ENCODE measurements at places on chromosomes 2 and 18. TPM values are rescaled to one million over a fixed set of nuclear protein-coding genes. Genes with fewer than 3 reads are reported as not detected.

- DNase-seq, result no peak
Measured at GRCh38 chr2:8162552-8162951, 519.3 kb upstream of the ID2 start.

GRCh38 chr2:191607096-191607495, 70.8 kb upstream of the NABP1 start:
- DNase-seq, result no peak

GRCh38 chr18:51339856-51340255, 142.4 kb upstream of the MEX3C start:
- DNase-seq, result no peak

GRCh38 chr18:26840965-26841364, 24.5 kb downstream of the AQP4 start:
- DNase-seq, result no peak

- DNase-seq, result no peak
Measured at GRCh38 chr18:34985963-34986362, 55.2 kb upstream of the MAPRE2 start.

DNA sequence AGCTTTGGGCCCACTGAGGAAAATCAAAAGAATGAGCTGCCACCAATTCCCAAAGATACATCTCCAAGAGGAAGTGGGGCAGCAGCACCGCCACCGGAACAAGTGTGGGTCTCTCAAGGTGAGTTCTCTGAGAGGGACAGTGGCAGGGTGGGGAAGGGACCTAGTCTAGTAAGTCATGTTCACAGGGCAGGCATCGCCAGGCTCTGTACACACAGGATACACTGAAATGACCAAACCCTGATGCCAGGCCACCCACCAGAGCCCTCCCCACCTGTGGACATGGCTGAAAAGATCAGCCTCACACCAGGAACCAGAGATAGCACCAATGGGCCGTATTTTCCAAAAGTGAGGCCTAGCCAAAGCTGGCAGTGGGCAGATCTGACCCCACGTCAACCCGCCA, 108.2 kb upstream of the SMAD2 start:
- DNase-seq, result no peak

- DNase-seq, result no peak
Measured at GRCh38 chr2:42124011-42124785, 45.0 kb upstream of the EML4 start.

DNA sequence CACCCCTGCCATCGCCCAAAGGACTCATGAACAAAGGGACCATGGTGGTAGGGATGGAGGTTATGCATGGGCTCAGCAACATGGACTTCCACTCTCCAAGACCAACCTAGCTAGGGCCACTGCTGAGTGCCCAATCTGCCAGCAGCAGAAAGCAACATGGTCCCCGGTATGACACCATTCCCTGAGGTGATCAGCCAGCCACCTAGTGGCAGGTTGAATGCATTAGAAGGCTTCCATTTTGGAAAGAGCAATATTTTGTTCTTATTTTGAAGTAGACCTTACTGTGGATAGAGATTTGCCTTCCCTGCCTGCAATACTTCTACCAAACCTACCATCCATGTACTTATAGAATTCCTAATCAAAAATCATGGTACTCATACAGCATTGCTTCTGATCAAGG, 99.8 kb downstream of the METTL4 start:
- peak; percentile 14 for DNase-seq

DNA sequence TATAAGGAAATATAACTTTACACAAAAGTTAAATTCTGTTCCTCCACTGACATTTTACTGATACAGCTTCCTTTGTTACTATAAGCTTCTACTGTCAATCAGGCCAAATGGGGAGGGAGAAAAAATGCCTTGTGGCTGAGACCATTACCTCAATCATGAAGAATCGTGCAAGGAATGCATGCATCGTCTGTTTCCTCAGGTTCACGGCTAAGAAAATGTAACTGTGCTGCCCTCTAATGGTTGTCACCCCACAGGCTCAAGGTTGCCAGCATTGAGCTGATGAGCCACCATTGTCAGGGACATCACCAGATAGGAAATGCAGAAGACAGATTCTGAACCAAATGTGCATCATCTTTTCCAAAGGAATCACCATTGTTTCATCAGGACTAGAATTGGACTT, 426.9 kb downstream of the CDH2 start:
- peak; percentile 69 for DNase-seq

DNA sequence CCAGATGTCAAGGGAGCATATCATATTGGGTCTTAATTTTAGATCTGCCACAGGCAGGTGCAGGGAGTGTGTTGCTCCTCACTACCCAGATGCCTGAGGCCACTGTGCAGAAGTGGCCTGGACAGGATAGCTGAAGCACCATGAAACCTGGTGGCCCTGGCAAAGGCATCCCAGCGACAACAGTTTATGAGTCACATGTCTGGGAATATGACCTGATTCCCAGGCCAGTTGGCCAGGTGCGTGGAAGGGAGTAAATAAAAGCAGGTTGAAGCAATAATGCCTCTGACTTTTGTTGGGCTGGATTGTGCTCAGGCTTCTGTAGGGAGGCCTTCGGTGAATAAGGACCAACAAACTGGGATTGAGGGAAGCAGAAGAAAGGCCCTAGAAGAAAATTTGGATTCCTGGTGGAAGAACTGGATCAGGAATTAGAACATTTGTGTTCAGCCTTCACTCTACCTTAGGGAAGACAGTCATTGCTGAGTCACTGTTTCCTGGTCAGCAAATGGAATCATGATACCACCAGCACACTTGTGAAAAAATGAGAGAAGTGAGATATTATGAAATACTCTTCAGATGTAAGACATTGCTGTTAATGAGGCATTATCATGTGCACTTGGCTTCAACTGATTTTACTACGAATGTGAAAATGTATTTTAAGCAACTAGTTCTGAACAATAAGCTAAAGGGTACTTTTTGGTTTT, 78.4 kb upstream of the ZNF516 start:
- no peak for DNase-seq

DNA sequence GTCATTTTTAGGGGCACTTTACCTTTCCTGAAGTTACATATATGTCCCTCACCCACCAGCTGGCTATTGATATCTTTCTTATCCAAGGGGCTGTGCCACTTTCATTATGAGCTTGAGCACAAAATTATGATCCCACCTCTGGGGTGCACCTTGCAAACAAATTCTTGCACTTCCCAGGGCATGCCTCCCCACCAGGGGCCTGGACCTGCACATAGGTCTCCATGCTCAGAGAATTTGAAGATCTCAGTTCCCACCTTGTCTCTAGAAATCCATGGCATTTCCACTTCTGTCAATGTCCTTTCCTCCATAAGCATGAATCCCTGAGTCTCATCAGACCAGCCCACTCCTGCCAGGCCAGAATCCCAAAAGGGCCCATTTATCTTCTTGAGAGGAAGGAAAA, 449.1 kb upstream of the REG3G start:
- DNase-seq, result no peak

DNA sequence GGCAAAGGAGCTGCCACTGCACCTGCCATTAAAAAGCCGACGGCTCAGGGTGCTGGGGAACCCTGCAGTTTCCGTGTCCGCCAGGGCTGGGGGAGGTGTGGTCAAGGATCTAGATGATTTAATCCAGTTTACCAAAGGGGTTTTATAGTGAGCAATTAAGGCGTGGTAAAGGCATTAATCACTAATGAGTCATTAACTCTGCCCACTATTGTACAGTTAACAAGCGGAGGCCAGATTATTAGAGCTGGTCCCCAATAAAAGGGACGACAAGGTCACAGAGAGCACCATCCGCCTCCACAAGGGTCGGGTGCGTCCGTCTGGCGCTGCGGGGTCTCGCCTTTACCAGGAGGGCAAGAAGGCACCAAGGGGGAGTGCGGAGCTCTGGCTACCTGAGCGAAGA, 9.6 kb downstream of the RAX start:
- no peak for DNase-seq

DNA sequence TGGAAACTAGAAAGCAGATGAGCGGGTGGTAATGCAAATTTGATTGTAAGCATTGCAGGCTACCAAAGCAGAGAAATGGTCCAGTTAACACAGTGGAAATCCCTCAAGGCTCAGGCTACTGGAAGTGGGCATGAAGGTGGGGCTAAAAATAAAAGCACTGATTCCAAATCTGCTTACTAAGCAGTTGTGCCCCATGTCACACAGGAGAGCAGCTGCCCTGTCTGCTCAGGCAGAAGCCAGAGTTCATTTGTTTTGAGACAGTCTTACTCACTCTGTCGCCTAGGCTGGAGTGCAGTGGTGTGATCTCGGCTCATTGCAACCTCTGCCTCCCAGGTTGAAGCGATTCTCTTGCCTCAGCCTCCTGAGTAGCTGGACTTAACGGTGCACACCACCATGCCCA, 42.5 kb upstream of the TSPYL6 start:
- no peak for DNase-seq

Gene DOK6
- 4.1 TPM for total RNA-seq

- DNase-seq, result no peak
Measured at GRCh38 chr2:5826979-5827655, 134.9 kb downstream of the SOX11 start.

GRCh38 chr2:57936216-57936615, 110.4 kb upstream of the VRK2 start:
- no peak for DNase-seq

- no peak for DNase-seq
Measured at GRCh38 chr2:236638707-236639106, 69.1 kb downstream of the ACKR3 start.

DNA sequence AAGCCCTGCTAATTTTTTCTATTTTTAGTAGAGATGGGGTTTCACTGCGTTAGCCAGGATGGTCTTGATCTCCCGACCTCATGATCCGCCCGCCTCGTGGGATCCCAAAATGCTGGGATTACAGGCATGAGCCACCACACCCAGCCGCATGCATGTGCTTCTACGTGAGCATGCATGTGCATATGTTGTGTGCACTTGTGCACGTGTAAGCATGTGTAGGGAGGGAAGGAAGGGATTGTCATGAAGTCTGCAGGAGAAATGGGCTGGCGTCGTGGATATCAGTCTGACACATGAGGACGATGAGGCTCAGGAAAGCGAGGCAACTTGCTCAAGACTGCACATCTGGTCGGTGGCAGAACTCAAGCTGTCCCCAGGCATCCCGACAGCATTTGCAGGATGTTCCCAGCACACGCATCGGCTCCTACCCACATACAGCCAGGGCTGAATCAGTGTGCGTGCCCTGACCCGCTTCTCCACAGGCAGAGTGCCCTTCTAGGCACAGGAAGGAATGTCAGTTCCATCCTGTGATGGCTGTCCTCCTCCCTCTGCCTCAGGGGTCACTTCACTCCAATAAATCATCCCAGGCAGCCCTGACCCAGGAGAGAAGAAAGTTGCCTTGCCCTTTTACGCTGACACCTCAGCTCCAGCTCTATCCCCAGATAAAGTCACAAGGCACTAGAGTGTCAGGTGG, 49.9 kb upstream of the SLC14A2 start:
- no peak for DNase-seq

Gene RAB6C
- total RNA-seq, result 0.07 TPM

DNA sequence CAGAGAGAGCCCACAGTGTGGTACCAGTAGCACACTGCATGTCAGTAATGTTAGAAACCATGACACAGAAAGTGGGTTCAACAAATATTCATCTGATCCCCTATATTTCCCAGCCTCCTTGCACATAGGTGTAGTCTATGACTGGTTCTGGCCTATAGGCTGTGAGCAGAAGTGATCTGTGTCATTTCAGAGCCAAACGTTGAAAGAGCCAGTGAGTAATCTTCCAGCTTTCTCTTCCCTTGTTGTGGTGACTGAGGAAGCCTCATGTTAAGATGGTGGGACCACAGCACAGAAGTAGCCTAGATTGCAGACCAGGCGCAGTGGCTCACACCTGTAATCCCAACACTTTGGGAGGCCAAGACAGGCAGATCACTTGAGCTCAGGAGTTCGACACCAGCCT, 4.1 kb downstream of the TMEM237 start:
- DNase-seq, result no peak

Gene RNF152
- total RNA-seq, result 2.6 TPM

- DNase-seq, result no peak
Measured at GRCh38 chr2:157920736-157921135, 44.6 kb upstream of the ACVR1 start.

Gene NT5C1B
- total RNA-seq, result not detected

GRCh38 chr2:100806550-100806949, 13.4 kb upstream of the NPAS2 start:
- no peak for DNase-seq

DNA sequence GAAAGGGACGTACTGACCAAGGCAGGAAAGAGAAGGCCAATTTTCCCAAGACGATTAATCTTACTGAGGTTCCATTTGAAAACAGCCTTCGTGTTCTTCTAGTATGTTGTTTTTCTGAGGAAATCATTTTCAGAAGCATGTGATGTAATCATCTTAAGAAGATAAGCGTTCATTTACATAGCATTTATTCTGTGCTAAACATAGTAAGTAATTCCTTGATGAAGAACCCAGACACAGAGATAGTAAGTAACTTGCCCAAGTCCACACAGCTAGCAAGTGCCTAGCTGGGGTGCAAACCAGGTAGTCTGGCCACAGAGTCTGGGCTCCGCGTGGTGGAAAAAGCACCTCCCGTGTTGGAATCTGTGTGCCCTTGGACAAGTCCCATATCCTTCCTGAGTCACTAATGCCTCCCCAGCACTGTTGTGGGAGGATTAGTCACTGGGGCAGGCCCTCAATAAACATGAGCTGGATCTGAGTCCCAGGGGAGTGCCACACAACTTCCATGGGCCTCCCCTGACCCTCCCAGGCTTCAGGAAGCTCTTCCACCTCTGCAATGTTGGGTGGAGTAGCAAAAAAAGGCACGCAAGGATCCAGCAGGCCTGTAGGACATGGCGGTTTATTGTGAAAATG, 26.9 kb upstream of the ASAP2 start:
- no peak for DNase-seq

Gene TUBB8B
- 1.2 TPM for total RNA-seq

DNA sequence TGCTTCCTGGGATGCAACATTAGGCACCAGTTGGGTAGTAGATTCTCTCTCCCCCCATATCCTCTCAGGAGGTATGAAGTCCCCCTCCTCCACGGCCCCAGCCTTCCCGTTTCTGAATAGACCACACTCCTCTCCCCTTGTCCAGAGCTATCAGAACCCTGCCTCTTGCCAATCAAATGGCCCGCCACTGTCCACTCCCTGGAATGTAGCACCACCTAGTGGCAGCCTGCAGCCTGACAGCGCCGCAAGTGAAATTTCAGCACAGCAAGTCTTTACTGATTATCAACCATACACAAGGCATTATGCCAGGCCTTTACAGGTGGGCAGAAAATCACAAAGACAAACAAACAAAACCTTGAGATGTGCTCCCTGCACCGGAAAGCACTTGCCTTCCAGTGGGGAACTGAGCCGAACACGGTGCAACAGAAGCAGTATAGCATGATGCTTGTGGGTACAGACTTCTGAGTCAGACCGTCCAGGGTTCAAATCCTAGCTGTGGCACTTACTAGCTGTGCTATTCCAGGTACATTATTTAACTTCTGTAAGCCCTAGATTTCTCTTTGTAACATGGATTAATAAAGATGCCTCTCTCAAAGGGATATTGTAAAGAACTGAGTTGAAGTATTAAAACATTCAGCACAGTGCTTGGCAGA, 174.0 kb downstream of the SMAD2 start:
- peak; percentile 83 for DNase-seq
